ENCODE measurements at places on chromosomes 11 and 22.
A peak's percentile ranks its signal among the peaks of the same experiment; 100 is the strongest.

DNA sequence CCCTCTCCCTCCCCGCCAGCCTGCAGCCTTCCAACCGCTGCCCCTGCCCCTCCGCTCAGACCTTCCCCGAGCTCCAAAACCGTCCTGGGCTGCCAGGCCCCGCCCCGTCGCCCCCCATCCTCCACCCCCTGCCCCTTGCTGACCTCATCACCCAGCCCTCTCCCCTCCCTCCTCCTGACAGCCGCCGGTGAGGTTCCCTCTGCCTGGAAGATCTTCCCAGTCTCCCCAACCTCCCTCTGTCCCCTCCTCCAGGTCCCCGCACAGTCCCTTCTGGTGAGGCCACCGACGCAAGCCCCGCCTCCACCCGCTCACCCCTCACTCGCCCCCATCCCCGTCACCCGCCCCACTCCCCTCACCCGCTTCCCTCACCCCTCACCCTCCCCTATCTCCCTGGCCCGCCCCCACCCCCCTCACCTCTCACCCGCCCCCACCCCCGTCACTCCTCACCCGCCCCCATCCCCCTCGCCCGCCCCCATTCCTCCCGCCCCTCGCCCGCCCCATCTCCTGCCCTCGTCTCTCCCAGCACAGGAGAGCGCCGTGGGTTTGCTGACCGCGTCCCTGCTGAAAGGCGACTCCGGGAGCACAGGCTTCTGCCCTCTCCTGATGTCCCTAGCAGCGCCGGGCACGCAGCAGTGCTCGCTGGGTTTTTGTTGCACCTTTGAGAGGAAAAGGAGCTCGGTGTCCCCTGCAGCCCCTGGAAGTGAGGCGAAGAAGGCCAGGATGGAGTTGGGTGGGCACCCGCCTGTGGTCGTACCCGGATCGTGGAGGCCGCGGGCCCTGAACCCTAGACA, 16.4 kb upstream of the UPK3A start:
- DNase-seq = no peak

DNA sequence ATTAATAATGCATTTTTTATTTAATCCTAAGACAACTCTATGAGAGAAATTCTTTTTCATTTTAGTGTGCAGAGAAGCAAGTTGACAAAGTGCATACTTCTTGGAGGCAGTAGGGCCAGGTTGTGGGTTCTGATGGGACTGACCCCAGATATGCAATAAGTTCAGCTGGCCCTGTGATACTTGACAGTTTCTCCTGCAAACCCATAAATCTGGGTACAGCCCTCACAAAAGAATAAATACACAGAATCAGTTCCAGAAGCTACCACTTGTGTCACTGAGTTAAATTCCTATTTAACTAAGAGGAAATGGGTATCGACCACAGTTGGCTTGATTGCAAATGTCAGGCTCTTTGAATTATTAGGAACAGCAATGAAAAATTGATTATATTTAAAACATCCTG, 598.5 kb upstream of the API5 start:
- no peak for DNase-seq

- no peak for DNase-seq
Observed at GRCh38 chr11:29190313-29190712, 826.5 kb downstream of the KCNA4 start.

- DNase-seq = no peak
Observed at GRCh38 chr11:70437111-70437784, 38.9 kb downstream of the CTTN start.

GRCh38 chr11:57630171-57630570, 19.5 kb downstream of the YPEL4 start:
- DNase-seq = no peak

- no peak for DNase-seq
Observed at GRCh38 chr11:68932933-68933577, 29.4 kb downstream of the IGHMBP2 start.

- DNase-seq = no peak
Observed at GRCh38 chr11:61068581-61068980, 33.7 kb upstream of the CD5 start.

DNA sequence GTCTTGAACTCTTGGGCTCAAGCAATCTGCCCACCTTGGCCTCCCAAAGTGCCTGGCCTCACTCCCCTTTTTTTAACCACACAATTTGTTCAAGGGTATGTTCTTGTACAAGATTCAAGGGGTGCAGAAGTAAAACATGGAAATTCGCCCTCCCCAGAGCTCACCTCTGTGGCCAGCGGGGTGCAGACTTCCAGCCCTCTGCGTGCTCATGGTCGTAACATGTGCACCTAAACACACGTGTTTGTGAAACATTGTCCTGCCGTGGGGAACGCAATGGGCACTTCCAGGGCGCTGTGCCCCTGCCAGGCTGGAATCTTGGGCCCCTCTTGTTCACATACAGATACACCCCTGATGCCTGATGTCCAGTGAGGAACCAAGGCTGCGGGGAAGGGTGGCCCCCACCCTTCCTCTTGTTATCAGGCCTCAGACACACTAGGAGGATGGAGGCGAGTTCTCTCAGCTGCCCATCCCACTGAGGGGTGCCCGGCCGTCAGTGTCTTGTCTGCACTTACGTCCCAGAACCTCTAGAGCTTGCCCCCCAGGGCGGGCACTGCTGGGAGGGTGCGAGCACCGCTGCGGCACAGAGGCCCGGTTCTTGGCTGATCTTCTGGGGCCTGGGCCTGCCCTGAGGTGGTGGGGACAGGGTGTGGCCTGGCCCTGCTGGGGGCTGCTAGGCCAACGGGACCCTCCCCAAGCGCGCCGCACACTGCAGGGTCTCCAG, 4.1 kb upstream of the EPS8L2 start:
- DNase-seq = no peak

DNA sequence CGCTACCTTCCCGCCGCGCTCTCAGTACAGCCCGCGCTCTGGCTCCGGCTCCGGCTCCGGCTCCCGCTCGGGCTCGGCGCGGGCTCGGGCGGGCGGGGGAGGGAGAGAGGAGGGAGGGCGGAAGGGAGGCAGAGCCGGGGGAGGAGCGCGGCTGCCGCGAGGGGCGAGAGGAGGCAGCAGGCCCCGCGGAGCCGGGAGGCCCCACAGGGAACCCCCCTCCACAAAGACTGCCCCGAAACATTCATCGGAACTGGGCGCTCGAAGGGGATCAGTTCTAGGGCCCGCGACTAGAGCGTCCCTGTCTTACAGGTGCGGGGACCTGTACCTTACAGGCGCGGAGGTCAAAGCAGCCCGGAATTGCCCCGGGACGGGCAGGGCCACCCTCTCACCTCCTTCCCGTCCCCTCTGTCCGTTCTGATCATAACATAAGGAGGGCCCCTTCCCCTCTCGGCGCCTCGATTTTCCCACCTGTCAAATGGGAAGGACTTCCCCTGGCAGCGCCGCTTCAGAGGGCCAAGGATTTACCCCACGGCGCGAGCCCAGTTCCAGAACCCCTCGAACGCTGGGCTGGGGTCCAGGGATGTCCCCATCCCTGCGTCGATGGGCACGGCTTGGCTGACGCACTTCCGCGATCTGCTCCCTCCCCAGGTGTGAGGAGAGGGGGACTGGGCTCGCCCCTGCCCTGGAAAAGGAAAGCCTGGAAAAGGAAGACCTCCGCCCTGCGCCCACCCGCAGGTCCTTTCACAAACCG, at the start of gene SHISA8:
Gene SHISA8, minus strand, starts transcription at position 40 of the 751 bp plus-strand sequence. CDS start 407 bp downstream, outside the sequence.
- DNase-seq = peak; percentile 84

DNA sequence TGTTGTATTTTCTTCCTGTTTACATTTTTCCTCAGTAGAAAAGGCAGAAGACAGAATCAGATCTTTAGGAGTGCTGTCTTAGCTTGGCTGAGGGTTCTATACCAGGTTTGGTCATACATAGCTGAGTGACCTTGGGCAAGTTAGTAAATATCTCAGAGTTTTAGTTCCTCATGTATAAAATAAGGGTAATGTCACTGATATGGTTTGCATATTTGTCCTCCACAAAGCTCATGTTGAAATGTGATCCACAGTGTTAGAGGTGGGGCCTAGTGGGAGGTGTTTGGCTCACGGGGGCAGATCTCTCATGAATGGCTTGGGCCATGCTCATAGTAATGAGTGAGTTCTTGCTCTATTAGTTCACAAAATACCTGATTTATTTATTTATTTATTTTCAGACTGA, 7.5 kb upstream of the HTR3A start:
- no peak for DNase-seq

Data from cerebellum (tissue), 4 donors.